ENCODE measurements at places on chromosomes 6 and 20.

- no peak for DNase-seq
Measured at GRCh38 chr6:107128577-107128976, 13.3 kb upstream of the BEND3 start.

DNA sequence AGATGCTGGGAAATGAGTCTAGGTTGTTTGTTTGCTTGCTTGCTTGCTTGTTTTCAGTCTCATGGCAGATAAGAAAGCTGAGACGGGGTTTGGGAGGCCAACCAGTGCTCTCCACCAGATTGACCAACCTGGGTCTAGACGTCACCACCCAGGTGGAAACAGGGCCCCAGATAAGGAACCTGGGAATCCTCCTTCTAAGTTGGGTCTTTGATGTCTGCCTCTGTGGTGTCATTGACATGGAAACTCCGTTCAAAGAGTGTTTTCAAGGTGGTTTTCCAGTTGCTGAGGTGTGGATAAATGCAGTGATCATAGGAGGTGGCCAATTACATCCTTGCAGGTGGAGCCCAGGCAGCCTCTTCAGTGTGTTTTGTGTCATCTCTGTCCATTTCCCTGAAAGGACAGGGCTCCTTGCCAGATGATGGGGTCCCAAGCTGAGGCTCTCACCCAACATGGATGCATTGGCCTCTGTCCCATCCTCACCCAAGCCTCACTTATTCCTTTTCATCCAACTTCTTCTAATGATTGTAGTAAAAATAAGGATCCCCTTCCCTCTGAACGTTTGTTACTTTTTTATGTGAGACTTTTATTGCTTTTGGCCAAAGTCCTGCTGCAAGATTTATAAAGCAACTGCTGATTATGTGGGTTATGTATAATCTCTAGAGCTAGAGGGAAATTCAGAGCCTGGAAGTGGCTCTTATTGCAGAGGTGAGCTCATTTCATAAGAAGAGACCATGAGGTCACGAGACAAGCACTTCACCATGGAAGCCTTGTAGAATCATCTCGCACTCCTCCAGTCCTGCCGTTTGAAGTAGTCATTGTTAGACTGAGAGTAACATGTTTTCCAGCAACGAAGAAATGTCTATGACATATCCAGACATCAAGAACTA, 32.0 kb upstream of the SYNDIG1 start:
- DNase-seq: no peak

DNA sequence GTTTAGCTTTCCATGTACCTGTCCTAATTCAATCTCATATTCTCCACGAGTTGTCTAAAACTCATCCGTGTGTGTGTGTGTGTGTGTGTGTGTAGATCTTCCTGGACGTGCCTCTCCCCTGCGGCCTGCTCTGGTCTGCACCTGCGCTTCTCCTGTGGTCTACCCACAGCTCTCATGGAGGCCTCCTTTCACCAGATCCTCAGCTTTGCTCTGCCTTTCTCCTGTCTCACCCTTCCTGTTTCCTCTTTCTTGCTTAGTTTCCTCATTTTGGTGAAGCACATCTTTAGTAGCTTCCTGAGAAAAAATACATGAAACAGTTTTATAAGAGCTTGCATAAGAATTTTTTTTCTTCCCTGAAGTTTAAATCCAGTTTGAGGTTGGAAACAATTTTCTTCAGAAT, 18.1 kb downstream of the SLX4IP start:
- no peak for DNase-seq

- DNase-seq: no peak
Measured at GRCh38 chr6:44475417-44475778, 87.9 kb downstream of the CDC5L start.

GRCh38 chr6:11912420-11912819, 99.7 kb upstream of the HIVEP1 start:
- peak; percentile 13 for DNase-seq

DNA sequence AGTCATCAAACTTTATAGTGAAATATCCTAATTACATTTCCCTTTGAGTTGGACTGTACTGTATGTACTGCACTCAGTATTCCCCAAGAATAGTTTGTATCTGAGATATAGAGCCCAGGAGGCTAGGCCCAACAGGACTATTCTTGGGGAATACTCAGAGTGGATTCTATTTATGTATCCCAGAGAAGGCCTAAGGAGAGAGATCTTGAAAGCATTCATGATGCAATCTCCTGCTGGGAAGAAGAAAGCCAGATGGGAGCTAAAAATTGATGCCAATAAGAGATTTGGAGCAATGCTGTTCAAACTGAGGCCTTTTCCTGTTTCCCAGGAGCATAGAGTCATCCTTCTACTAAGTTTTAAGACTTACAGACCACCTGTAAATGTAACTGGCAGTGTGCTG, 452.1 kb upstream of the PLCB4 start:
- peak; percentile 59 for DNase-seq

DNA sequence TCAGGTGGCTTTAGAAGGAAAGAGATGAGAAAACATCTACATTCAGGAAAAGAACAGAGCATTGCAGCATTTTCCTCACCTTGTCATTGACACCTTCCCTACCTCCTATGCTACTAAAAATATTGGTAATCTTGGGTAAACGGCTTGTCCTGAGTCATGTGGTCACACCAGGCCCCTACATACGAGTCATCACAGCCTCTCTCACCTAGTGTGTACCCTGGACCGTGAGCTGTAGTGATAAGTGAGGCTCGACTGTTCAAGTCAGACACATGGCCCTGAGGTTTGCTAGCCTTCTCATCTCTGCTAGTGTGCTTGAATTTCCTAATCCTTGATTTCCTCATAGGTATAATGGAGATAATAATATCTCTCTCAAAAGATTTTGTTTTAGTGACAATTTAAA, 29.6 kb upstream of the TMEM244 start:
- DNase-seq: no peak

GRCh38 chr20:60087563-60088105, 129.4 kb downstream of the CDH26 start:
- peak; percentile 9 for DNase-seq

DNA sequence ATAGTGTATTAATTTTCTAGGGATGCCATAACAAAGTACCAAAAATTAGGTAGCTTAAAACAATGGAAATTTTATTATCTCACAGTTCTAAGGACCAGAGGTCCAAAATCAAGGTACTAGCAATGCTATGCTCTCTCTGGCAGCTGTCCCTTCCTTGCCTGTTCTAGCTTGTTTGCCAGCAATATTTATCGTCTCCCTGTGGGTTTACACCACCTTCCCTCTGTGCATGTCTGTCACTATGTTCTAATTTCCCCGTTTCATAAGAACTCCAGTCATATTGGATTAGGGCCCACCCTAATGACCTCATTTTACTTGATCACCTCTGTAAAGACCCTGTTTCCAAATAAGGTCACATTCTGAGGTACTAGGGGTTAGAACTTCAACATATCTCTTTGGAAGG, 217.2 kb downstream of the IBTK start:
- DNase-seq: no peak

DNA sequence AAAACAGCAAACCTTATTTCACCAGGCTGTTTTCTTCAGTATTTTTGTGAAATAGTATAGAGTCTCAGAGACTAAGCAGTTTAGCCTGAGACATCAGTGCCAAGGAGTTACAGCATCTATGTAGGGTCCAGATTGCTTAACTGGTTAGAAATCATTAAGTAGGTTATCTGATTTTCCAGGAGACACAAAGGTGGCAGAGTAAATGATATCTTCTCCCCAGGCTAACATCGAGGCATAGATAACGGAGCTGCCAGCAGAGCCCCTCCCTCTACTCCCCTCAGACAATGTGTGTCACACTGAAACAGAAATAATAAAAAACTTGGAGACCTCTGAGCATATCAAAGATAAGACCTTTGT, 473.0 kb upstream of the CITED2 start:
- DNase-seq: no peak

DNA sequence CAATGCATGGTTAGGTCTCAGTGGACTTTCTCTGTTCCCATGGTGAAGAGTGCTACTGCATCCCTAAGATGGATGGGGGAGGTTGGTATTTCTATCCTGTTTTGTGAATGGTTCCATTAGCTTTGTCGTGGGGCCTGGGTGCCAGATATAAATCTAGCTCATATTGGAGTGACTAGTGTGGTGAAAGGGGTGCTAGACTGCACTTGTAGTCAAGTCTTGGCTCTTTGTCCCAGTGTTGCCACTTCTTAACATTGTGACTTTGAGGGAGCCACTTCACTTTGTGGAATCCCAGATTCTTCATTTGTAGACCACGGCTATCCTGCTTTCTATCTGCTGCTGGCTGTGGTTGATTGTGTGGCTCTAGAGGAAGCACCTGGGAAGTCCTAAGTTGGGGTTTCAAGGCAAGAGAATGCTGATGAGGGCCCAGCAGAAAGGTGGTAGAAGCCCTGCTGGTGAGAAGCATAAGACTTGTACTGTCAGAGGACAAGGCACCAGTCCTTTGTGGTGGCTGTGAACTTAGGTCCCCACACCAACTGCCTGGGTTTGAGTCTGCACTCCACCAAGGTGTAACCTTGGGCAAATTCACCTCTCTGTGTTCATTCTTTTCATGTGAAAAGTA, 44.1 kb downstream of the VAPB start:
- DNase-seq: no peak

- DNase-seq: no peak
Measured at GRCh38 chr20:37283530-37284195, 5.8 kb upstream of the MANBAL start.
